ENCODE measurements at places on chromosomes 2 and 18. TPM values are rescaled to one million over a fixed set of nuclear protein-coding genes. Genes with fewer than 3 reads are reported as not detected.

The C2orf80 gene
- not detected for total RNA-seq

DNA sequence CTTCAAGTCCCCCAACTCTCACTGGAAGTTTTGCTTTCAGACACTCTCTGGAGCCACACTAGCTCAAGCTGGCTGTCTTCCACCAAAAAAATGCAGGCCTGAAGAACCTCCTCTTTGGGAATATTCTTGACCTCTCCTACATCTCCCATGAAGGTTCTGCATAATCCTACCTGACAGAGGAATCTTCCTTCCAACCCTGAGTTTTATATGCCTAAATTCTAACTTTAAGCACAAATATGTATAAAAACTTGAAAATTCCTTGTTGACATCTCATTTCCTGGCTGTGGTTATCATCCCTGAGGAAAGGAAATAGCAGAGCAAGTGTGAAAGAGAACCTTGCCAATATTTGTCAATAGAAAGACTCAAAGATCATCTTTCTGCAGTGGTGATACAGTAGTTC is 249.0 kb downstream of the LPIN1 start:
- DNase-seq, result no peak
- no peak overlapping the region for H3K4me3 ChIP-seq
- H3K27me3 ChIP-seq, result no peaks in the 10 kb centered on the region
- H3K4me1 ChIP-seq, result no peaks in the 10 kb centered on the region
- no peaks in the 10 kb centered on the region for H3K36me3 ChIP-seq
- no peak overlapping the region for H3K27ac ChIP-seq

GRCh38 chr2:39290433-39290832 is 46.7 kb upstream of the CDKL4 start:
- peaks cover 81% of the 10 kb centered on the region for H3K36me3 ChIP-seq
- no peak for DNase-seq
- no peaks in the 10 kb centered on the region for H3K27me3 ChIP-seq
- no peak overlapping the region for H3K27ac ChIP-seq

DNA sequence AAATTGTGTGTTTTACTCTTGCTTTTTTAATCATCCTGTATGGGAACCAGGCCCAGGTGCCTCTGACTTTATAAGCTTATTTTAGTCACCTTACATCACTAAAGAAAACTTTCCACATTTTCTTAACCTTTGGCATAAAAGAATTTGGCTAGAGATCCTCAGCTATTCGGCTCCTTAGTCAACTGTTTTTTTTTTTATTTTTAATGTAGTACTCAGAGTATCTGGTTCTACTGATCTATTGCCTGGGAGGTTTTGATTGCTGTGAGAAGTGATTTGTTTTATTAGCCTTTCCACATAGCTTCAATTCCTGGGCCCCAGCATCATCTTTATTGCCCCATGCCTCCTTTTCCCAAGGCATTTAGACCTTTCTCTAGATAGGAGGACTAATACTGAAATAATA is 121.0 kb downstream of the MYO1B start:
- no peak for DNase-seq
- no peaks in the 10 kb centered on the region for H3K4me1 ChIP-seq
- no peaks in the 10 kb centered on the region for H3K27me3 ChIP-seq
- H3K36me3 ChIP-seq, result no peaks in the 10 kb centered on the region
- no peak overlapping the region for H3K27ac ChIP-seq

- H3K27me3 ChIP-seq, result no peaks in the 10 kb centered on the region
- H3K4me1 ChIP-seq, result no peaks in the 10 kb centered on the region
- no peak for DNase-seq
- H3K36me3 ChIP-seq, result no peaks in the 10 kb centered on the region
- H3K27ac ChIP-seq, result no peak overlapping the region
- H3K4me3 ChIP-seq, result no peak overlapping the region
Observed at GRCh38 chr2:126837966-126838715, 60.5 kb upstream of the TEX51 start.

GRCh38 chr18:40501026-40501425 is 1454.0 kb upstream of the PIK3C3 start:
- no peaks in the 10 kb centered on the region for H3K4me1 ChIP-seq
- no peak overlapping the region for H3K27ac ChIP-seq
- no peak for DNase-seq
- no peaks in the 10 kb centered on the region for H3K36me3 ChIP-seq
- H3K4me3 ChIP-seq, result no peak overlapping the region

The GBX2 gene
- total RNA-seq, result not detected

DNA sequence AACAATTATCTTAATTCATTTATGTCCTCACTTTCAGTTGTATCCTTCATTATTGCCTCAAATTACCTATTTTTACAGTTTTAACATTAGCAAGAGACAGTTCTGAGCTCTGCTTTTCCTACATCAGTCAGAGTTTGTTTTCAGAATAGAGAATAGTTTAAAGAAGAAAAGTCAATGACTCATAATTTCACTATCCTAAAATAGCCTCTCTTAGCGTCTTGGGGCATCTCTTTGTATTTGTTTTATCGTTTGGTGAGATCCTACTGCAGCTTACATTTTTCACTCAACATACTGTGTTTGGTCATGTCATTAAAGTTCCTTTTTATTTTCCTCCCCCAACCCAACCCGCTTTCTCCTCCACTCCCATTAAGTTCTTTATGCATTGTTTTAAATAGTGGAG is 3.8 kb downstream of the SEC11C start:
- H3K4me3 ChIP-seq, result no peak overlapping the region
- no peaks in the 10 kb centered on the region for H3K36me3 ChIP-seq
- H3K27me3 ChIP-seq, result no peaks in the 10 kb centered on the region

- H3K4me1 ChIP-seq, result no peaks in the 10 kb centered on the region
- no peaks in the 10 kb centered on the region for H3K36me3 ChIP-seq
- no peak overlapping the region for H3K4me3 ChIP-seq
- H3K27ac ChIP-seq, result peak overlapping the region; percentile 21
Observed at GRCh38 chr2:145157741-145158591, 638.0 kb upstream of the ZEB2 start.

GRCh38 chr18:8368512-8369217 is 240.6 kb upstream of the RAB12 start:
- no peaks in the 10 kb centered on the region for H3K27me3 ChIP-seq
- peaks cover 11% of the 10 kb centered on the region for H3K36me3 ChIP-seq
- peaks cover 3% of the 10 kb centered on the region for H3K4me1 ChIP-seq
- no peak overlapping the region for H3K27ac ChIP-seq
- H3K4me3 ChIP-seq, result no peak overlapping the region
- DNase-seq, result no peak

DNA sequence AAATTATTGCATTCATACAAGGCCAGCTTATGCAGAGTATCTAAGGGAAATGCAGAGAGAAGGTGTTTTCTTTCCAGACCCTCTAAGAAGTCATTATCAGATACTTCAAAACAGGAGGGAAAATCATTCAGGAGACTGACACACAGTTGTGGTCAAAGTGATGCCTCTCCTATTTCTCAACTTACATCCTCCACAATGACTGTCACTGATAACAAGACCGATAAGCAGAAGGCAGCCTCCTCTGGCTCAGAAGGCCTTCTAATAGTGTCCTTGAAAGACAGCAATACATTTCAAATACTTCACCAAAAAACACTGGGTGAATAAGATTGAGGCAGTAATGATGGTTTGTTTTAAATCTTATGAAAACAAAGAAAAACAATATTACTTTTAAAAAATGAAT is 199.7 kb downstream of the PIEZO2 start:
- no peaks in the 10 kb centered on the region for H3K36me3 ChIP-seq
- no peak overlapping the region for H3K27ac ChIP-seq
- DNase-seq, result no peak
- H3K4me1 ChIP-seq, result no peaks in the 10 kb centered on the region

The RUFY4 gene
- not detected for total RNA-seq

- H3K36me3 ChIP-seq, result no peaks in the 10 kb centered on the region
- no peak overlapping the region for H3K4me3 ChIP-seq
- DNase-seq, result no peak
Observed at GRCh38 chr2:10039658-10040410, 3.5 kb upstream of the KLF11 start.

The KIF3C gene
- total RNA-seq, result 3.4 TPM

DNA sequence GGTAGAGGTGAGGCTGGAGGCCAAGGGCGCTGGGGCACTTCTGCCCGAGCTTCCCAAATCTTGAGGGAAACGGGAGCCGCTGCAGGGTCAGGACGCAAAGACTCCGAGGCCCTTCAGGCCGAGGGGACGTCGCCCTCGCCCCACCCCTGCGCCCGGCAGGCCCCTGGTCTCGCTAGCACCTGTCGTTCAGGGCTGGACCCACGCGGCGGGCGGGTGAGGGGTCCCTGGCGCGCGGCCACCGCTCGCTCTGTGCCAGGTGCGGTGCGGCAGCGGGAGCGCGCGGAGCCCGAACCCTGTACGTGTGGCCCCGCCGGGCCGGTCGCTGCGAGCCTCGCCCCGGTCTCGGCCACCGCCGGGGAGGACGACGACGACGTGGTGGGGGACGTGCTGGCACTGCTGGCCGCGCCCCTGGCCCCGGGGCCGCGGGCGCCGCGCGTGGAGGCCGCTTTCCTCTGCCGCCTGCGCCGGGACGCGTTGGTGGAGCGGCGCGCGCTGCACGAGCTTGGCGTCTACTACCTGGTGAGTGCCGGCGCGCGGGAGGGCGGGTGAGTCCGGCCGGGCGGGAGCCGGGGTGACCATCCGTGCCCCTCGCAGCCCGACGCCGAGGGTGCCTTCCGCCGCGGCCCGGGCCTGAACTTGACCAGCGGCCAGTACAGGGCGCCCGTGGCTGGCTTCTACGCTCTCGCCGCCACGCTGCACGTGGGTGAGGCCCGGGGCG is 4.9 kb downstream of the ERFE start:
- peak overlapping the region; percentile 9 for H3K4me3 ChIP-seq
- peaks cover 28% of the 10 kb centered on the region for H3K4me1 ChIP-seq
- no peaks in the 10 kb centered on the region for H3K27me3 ChIP-seq
- DNase-seq, result no peak

- no peak overlapping the region for H3K4me3 ChIP-seq
Observed at GRCh38 chr2:159082119-159082518, 113.7 kb downstream of the TANC1 start.
